ENCODE measurements at places on chromosomes 3 and 15. TPM values are rescaled to one million over a fixed set of nuclear protein-coding genes. Genes with fewer than 3 reads are reported as not detected.

- no peak for DNase-seq
Measured at GRCh38 chr3:193014902-193015301, 97.2 kb upstream of the MB21D2 start.

GRCh38 chr3:64977308-64978100, 289.7 kb upstream of the ADAMTS9 start:
- DNase-seq = no peak

DNA sequence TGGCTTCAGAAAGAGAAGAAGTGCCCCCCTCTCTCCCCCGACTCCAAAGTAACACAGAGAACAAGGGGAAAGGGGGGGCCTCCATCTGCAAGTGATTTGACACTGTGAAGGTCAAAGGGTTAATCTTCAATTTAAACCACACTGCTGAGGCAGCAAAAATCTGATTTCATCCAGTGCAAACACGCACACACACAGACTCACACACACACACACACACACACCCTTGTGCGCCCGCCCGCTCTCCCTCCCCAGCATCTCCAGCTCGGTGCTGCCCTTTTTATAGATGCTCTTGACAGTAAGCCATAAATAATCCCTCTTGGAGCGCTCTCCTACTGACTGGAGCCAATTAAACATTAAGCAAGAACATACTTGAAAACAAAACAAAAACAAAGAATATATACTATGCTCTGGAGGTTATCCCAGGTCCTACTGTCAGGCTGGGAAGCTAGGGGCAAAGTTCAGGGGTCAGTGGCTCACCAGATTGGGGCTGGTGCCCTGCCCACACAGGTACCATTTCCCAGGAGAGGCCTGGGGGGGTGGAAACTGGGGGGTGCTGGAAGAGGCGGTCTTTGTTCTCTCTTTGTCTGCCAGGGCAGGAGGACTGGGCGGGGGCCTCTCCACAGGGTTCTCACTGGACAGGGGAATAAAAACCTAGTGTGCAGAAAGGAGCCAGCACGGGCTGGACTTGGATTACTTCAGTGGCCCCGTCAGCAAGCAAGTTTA, 16.3 kb downstream of the BMF start:
- DNase-seq = no peak

GRCh38 chr15:25804451-25804850, 58.7 kb downstream of the ATP10A start:
- no peak for DNase-seq

GRCh38 chr3:50617096-50617791, at the start of gene MAPKAPK3:
Gene MAPKAPK3 (plus strand): TSS chr3:50617151. CDS start chr3:50617566, 415 bp downstream.
- DNase-seq = peak; percentile 47

- no peak for DNase-seq
Measured at GRCh38 chr3:82493858-82494257, 732.4 kb upstream of the GBE1 start.

GRCh38 chr3:88574146-88574545, 424.4 kb downstream of the C3orf38 start:
- no peak for DNase-seq

DNA sequence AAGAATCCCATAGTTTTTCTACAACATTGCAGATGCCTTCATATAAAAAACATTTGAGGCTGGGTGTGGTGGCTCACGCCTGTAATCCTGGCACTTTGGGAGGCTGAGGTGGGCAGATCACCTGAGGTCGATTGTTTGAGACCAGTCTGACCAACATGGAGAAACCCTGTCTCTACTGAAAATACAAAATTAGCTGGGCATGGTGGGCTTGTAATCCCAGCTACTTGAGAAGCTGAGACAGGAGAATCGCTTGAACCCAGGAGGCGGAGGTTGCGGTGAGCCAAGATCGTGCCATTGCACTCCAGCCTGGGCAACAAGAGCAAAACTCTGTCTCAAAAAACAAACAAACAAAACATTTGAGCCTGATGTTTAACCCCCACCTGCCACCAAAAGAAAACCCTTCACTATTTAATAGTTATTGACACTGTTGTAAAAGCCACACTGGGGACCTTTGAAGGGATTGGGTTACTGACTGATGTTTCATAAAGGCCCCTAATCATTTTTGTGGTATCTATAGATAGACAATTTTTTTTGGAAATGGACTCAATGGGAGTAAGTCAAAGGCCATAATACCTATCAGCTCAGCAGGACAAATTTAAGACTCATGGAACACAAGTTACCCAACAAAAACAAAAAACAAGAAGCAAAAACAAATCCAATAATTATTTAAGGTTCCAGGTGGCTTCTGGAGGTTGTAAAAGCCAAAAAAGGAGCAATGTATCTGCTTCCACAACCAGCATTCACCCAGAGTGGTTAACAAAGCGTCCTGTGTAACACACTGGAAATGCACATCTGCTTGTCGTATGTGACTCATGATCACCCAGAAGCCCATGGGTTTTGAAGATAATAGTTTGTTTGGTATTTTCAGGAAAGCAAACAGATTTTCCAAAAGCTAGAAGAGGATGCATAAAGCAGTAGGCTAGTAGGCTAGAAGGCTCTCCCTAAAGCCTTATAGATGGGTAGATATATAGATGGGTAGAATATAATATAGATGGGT, 41.2 kb downstream of the CDCP1 start:
- DNase-seq = no peak

GRCh38 chr3:151008699-151009098, 36.2 kb upstream of the CLRN1 start:
- DNase-seq = no peak

GRCh38 chr3:81242871-81243270, 518.6 kb downstream of the GBE1 start:
- DNase-seq = peak; percentile 1

DNA sequence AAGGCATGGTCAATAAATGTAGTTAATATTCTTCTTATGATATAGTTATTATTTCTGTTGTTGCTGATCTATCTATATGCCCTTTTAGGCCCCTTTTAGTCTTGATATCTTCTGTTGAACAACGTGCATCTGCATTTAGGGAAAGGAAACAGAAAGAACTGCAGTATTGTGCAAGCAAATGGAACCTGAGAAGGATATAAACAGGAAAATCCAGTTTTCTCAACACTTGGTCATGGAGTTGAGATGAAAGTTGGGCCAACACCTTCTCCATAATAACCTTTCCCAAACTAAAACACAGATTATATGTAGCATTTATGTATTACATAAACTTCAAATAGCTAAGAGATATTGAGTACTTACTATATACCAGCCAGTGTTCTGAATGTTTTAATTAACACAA, 179.7 kb downstream of the ADAMTS9 start:
- no peak for DNase-seq

- no peak for DNase-seq
Measured at GRCh38 chr3:134809427-134810051, 14.5 kb downstream of the EPHB1 start.

MESP2 gene
- not detected for total RNA-seq

MST1 gene
- total RNA-seq = 26.2 TPM
